Activated CD4-positive, alpha-beta T cell treated with anti-CD3 and anti-CD28 coated beads, Interleukin-10, Interleukin-2, amounts not matched to agents 100 ng/mL and 50 ng/mL, durations not matched to agents 16 hours and 8 hours (primary cell): ENCODE measurements at places on chromosomes 3 and 15.

- no peak for DNase-seq
Observed at GRCh38 chr3:194956697-194957396, 271.2 kb downstream of the FAM43A start.

DNA sequence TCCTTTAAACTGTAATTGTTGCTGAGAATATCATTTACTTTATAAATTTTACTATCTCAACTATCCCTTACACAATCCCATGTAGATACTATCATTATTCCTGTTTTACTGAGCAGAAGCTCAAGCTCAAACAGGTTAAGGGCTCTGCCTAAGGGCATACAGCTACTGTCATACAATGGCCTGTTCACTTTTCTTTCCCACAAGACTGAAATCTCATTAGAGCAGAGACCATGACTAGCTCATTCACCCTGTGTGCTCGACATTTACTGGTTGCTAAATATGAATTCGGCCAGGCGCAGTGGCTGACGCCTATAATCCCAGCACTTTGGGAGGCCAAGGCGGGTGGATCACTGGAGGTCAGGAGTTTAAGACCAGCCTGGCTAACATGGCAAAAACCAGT, 1.6 kb upstream of the MESP2 start:
- no peak for DNase-seq

- no peak for DNase-seq
Observed at GRCh38 chr15:72421484-72421883, 23.4 kb downstream of the TMEM202 start.

- DNase-seq, result no peak
Observed at GRCh38 chr3:150736903-150737832, 25.8 kb downstream of the SIAH2 start.
